Stomach (tissue), 19 donors: ENCODE measurements at places on chromosomes 3 and 15.
A peak's percentile ranks its signal among the peaks of the same experiment; 100 is the strongest.

DNA sequence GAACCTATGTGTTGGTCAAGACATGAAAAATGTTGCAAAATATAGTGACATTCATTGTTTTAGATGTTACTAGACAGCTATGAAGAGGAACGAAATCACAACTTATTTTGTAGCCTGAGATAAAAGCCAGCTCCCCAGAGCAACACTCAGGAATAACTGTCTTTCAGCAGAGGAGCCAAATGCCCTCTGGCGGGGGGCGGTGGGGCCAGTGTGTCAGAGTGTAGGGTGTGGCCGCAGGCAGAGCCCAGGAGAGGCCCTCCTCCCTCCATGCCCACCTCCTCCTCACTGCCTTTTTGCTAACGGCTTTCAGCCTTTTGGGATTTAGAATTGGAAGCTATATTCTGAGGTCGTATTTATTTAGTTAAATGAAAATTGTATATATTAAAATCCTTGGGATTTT, 16.9 kb downstream of the APOD start:
- DNase-seq, result no peak

GRCh38 chr3:56484525-56485032, 16.3 kb upstream of the ERC2 start:
- no peak for DNase-seq

DNA sequence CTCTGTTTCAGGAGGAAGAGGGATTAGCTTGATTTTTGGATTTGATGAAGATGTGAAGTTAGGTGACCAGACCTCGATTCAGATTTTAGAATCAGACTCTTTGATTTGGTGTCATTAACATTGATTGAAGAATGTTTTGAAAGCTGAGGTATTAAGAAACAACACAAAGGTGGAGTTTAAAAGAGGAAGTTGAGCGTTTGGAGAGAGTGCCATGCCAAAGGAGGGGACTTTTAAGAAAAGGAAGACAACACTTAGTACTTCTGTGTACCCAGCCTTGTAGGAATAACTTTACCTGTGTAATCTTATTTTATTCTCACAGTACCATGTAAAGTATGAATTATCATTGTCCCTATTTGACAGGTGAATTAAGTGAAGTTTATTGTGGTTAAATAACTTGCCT, 34.4 kb downstream of the PPARG start:
- no peak for DNase-seq

GRCh38 chr15:83066034-83066733, 868 bp downstream of the BTBD1 start:
- no peak for DNase-seq

DNA sequence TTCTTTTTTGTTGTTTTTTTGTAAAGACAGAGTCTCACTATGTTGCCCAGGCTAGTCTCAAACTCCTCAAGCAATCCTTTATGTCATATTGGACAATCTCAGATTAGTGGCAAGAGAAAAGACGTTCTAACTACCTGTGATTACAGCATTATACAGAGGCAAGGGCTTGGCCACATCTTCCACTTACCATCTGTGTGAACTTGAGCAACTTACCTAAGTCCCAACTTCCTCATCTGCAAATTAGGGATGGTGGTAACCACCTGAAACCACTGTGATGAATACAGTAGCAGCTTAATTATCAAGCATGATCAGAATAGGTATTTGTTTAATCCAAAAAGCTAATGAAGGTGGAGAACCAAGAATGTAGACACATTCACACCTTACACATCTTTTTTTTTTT, 16.1 kb downstream of the LRRC2 start:
- DNase-seq, result no peak

DNA sequence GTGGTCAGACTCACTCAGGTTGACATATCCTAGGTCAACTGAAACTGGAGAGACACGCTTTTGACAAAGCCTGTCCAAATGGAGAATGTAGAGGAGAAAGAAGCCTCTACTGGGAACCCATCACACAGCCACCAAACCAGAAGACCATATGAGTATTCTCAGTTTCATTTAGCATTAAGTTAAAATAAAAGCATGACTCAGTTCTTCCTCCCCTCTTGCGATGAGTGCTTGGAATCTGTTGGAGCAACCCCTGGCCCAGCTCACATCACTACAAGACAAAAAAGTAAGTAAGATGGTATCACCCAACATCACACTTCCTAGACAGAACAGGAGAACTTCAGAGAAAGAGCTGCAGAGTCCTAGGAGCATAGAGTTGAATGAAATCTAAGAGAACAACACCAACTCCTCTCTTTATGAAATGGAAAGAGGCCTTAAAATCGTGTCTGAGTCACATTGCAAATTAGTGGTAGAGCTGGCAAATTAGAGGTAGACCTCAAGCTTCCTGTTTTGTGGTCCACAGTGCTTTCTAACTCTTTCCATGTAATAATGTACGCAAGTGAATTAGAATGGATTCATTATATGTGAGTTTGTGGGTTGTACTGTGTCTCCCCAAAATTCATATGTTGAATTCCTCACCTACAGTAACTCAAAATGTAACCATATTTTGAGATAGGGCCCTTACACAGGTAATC, 51.2 kb downstream of the FGF12 start:
- DNase-seq, result no peak

- no peak for DNase-seq
Observed at GRCh38 chr3:39273119-39273518, 6.7 kb downstream of the CX3CR1 start.

DNA sequence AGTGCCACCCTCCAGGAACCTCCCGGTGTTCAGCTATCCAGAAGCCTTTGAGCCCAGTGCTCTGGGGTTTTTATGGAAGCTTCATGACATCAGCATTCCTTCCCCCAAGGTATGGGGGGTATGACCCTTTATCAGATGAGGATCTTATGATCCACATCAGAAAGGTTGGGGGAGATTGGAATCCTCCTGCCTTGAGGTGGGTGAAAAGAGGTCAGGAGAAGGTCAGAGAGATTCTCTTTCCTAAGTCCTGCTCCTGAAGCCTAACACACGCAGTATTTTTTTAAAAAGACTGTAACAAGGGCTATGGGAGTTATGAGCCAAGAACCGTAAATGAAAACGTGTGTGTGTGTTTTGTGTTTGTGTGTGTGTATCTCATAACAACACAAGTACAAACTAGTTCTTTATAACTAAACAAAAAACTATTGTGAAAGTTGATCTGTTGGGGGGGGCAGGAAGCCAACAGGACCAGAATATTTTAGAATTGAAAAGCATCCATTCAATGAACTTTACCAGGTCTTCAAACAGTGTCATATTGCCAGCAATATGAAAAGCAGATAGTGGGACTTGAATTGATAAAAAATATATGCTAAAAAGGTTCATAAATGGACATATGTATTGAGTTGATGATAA, 13.2 kb downstream of the MKRN3 start:
- DNase-seq, result no peak

- no peak for DNase-seq
Observed at GRCh38 chr3:146542978-146543377, 1.4 kb downstream of the PLSCR1 start.

DNA sequence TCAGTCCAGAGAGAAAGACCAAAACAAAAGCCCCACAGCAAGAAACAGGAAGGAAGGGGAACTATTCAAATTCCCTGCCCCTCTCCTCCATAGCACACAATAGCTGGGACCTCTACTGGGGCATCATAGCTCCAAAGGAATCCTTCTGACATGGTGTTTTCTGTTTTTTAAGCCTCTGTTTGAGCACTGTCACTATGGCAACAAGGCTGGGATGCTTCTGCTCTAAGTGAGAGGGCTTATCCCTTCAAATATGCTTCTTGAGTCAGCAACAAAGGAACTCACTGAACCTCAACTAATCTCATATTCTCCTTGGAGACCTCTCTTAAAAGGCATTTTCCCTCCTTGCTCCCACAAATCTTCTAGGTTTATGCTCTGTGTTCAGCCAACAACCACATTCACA, 40.5 kb downstream of the MYLK start:
- DNase-seq, result no peak

DNA sequence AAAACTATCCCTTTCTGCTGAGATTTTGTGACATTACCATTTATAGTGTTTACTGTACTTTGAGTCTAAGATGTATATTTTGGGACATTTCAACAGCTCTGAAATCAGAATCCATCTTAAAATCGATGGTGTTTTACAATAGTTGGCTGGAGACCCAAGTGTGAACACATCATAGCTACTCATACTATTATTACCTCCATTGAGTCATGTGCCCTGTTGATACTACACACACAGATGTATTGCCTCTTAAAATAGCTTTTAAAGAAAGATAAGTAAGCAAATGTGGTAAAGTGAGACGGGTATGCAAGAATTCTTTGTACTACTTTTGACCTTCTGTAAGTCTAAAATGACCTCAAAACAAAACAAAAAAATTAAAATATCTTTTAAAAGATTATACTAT, 6.7 kb downstream of the LMOD3 start:
- DNase-seq, result no peak

DNA sequence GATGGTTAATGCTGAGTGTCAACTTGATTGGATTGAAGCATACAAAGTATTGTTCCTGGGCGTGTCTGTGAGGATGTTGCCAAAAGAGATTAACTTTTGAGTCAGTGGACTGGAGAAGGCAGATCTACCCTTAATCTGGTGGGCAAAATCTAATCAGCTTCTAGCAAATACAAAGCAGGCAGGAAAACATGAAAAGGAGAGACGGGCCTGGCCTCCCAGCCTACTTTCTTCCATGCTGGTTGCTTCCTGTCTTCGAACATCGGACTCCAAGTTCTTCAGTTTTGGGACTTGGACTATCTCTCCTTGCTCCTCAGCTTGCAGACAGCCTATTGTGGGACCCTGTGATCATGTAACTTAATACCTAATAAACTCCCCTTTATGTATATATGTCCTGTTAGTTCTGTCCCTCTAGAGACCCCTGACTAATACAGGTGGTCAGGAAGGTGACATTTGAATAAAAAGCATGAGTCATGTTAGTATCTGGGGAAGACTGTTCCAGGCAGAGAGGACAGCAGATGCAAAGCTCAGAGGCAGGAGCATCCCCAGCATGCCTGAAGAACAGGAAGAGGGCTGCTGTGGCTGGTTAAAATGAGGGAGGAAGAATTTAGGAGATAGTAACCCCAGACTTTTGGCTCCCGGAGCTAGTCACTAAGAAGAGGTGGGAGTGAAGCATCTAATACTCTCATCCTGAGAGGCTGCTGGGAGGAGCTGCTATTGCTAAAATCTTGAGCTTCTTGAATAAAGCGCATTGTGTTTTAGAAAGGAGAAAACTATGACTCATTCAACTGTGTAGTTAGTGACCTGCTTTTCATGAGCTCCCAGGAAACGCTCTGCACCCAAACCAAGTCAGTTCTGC, 207.4 kb upstream of the HES1 start:
- DNase-seq, result peak; percentile 71

DNA sequence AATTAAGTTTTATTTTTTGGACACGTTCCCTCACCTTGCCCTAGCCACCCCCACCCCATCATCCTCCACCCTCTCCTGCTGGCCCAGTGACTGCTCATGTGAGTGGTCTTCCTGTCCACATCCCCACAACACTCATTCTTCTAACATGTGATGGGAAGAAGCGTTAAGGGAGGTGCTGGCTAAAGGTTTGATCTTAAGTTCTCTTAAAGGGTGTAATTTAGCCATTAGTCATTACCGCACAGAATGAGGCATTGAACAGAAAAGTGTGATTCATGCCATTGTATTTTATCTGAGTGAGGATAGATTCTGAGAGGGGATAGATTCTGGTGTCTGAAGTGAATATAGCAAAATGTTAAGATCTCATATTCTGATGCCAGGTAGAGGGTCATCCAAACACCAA, 272.9 kb upstream of the TPM1 start:
- DNase-seq, result no peak

GRCh38 chr3:98612996-98613517, 19.6 kb upstream of the CPOX start:
- peak; percentile 16 for DNase-seq

- DNase-seq, result peak; percentile 66
Observed at GRCh38 chr15:38670128-38671005, 105.8 kb upstream of the RASGRP1 start.

- no peak for DNase-seq
Observed at GRCh38 chr3:108381529-108382140, 85.3 kb downstream of the HHLA2 start.

DNA sequence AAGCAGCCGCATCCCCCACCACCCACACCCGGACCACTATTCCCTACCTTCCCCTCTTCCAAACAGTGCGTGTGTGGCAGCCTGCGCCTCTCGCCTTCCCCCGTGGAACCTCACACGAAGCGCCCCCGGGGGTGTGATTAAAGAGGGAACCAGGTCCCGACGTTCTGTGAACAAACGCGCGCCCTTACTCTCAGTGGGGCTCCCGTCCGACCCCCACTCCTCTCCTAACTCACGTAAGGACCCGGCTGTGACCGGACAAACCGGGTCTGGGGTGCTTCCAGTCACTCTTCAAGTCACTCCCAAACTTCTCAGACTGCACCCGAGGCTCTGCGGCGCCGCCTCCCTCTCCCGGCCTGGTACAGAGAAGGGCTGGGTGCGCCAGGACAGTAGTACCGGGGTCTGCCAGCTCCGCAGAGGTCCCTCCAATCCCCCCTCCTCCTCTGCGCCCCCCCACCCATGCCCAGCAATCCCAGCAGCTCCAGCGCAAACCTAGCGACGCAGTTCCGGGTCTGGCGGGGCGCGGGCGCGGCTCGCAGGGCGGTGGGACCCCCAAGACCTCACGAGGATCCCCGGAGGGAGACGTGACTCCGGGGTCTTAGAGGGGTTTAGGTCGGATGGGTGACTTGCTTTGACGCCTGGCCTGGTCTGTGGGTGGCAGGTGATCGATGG, 574 bp downstream of the DUOXA1 start:
- DNase-seq, result no peak

GRCh38 chr3:82474711-82475110, 713.3 kb upstream of the GBE1 start:
- no peak for DNase-seq

DNA sequence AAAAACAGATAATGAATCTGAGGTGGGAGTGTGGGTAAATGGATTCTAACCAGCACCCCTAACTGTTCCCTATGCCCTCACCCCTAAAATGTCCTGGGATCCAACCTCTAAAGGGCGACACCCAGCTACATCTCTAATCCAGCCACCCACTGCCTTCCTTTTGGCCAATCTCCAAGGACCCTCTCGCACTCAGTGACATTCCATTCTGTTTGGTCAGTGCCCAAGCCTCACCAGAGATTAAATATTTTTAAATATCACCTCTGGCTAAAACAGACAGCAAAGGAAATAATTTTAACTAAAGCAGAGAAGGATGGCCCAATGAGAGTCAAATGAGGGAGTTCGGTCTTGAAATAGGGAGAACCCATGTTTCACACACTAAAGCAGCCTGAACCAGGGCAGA, 19.9 kb upstream of the SCN10A start:
- no peak for DNase-seq

GRCh38 chr3:98695796-98696195, 67.3 kb upstream of the ST3GAL6 start:
- DNase-seq, result no peak

- DNase-seq, result peak; percentile 39
Observed at GRCh38 chr3:196192524-196193051, 18.6 kb downstream of the ZDHHC19 start.

- DNase-seq, result no peak
Observed at GRCh38 chr3:109413049-109413448, 75.7 kb upstream of the DPPA4 start.

DNA sequence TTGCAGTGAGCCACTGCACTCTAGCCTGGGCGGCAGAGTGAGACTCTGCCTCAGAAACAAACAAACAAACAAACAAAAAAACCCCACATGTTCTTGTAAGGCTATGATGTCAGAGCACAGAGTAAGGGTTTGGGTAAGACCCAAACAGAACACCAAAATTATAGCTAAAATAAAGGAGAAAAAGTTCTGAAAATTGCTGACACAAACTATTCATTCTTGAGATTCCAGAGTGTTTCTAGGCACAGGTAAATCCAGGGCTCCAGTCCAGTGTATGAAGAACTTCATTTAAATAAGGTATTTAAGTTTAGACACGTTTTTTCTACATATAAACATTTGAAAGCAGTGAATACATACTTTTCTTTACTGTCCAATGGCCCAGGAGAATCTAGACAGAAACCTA, 3.9 kb downstream of the CDC25A start:
- no peak for DNase-seq
